MCF 10A (cell line): ENCODE measurements at places on chromosomes 5 and 9. TPM values are rescaled to one million over a fixed set of nuclear protein-coding genes. Genes with fewer than 3 reads are reported as not detected.
A peak's percentile ranks its signal among the peaks of the same experiment; 100 is the strongest.

The NEURL1B gene
- total RNA-seq, result 4.8 and 7.6 TPM in 2 replicates

The FLT4 gene
- total RNA-seq, result not detected in 2 replicates

The CDK7 gene
- 43.7 and 48.5 TPM in 2 replicates for total RNA-seq

The SYK gene
- 5.9 and 6.7 TPM in 2 replicates for total RNA-seq

The IFNA2 gene
- total RNA-seq, result not detected in 2 replicates

The CDH6 gene
- total RNA-seq, result not detected in 2 replicates

- peak; percentile 94 for DNase-seq
These were observed at the start of gene ADAMTS6 for GRCh38 chr5:65481635-65482295. ADAMTS6 (minus strand) TSS chr5:65481920; CDS start chr5:65473673, 8,247 bp downstream.

DNA sequence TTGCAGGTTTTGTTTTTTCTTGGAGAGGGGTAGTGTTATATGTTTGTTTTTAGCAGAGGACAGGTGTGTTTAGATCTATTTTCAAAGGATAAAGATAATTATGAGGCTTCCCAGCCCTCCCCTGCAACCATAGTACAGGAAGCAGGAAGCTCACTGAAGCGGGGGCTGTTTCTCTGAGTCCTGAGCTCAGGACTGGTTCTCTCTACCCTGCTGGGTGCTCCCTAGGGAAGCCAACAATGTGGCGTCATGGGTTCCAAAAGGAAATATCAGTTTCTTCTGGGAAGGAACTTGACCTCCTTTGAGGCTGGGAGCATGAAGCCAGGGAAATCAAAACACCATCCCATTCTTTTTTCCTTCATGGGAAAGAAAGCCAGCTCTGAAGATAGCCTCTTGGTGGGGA, 62.2 kb downstream of the RAD23B start:
- no peak for DNase-seq

DNA sequence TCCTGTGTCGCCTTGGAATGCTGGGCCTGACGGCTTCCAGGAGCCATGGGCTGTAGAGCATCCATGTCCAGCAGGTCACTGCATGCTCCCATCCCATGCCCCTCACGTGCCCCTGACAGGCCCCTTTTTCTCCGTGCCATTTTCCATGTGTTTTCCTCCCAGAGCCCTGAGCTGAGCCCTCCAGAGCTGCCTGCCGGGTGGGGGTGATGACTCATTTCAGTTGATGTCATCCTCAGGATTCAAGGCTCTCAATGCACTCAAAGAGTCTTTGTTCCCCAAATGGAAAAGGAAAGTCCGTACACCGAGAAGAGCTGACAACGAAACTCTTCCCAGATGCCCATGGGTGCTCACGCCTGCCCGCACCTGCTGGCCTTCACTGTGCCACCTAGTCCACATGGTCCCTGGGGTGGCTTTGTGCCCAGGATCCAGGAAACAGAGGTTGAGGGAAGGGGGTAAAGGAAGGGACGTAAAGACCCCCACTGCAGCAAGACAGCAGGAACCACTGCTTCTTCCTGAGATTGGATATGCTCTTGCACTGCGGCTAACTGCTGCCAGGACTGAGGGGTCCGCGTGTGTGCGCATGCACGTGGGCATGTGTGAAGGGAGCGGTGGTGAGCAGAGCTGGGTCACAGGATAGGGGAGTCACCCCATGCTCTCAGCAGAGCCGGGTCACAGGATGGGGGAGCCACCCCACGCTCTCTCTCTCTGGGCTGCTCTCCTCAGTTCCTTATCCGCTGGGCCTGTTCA, 27.6 kb downstream of the COL15A1 start:
- no peak for DNase-seq

DNA sequence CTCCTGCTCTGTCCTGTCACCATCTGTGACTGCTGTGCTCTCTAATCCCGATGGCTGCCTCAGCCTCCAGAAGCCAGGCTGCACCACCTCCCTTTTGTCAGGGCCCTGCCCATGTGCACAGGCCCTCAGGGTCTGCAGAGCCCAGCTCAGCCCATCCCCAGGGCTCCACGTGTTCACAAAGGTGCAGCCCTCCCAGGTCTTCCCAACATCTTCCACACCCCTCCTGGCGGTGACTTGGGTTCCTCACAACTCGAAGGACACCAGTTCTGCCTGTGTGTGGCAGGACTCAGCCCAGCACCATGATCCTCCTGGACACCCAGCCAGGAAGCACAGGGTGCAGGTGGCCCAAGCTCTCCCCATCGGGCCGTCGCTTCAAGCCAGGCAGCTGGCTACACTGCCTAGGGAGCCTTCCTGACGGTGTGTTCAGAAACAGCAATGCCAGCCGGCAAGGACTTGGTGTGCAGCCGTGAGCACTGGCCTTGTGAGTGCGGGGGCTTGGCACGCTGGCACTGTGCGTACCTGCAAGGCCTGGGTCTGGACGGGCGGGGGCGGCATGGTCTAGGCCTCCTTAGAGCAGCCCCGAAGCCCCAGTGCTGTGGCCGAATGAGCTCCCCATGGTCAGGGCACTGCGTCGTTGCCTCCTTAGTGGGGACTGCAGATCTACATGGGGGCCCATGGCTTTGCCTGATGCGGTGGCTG, 96.1 kb downstream of the MRPL36 start:
- DNase-seq, result no peak

DNA sequence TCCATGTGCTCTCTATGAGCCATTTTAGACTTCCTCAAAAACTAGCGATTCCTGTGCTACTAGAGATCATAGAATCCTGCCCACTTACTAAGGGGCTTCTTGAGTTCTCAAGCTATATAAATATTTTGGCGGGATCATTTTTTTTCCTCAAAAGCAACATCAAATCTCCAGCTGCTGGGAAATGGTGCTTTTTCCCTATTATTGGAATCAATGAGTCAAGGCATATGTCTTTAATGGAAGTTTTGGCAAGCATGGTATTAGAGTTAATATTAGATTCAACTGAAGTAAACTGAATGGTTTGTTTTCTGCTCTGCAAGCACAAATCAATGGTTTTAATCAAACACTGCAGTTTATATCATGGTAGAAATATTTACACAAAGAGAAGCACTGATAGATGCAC, 369.9 kb upstream of the PTGER4 start:
- DNase-seq, result no peak

GRCh38 chr5:93186076-93186682, 394.8 kb downstream of the NR2F1-AS1 start:
- DNase-seq, result peak; percentile 40

- DNase-seq, result no peak
These were observed 1304.4 kb downstream of the MAT2B start for GRCh38 chr5:164809821-164810220.

- DNase-seq, result no peak
These were observed 419.9 kb upstream of the CDH9 start for GRCh38 chr5:27458287-27458686.

GRCh38 chr5:25484391-25484790, 839.6 kb upstream of the CDH10 start:
- DNase-seq, result no peak

DNA sequence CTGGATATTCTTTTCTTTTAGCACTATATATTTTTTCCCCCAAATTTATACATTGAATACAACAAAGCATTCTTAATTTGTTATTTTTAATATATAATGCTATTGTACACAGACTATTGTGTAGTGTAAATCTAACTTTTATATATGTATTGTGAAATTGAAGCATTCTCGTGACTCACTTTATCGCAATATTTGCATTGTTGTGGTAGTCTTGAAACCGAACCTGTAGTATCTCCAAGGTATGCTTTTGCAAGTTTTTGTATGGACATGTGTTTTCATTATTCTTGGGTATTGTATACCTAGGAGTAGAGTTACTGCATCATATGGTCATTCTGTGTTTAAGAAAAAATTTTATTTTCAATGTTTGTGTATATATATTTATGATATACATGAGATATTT, 49.6 kb downstream of the NSD1 start:
- peak; percentile 58 for DNase-seq

DNA sequence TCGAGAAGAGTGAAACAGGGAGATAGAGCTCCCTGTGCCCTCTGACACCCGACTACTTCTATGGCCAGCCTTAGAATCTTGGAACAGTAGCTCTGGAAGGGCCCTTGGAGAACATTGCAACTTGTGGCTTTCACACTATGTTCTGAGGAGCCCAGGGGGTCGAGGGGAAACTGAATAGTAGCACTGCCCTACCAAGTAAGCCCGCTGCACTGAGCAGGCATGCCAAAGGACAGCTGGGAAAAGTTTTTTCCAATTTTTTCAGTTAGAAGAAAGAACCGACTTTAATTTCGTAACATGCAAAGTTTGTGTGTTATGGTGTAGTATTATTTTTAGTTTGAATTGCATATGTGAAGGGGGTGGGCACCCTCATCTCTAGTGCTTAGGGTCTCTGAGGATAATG, 10.9 kb downstream of the SMIM3 start:
- no peak for DNase-seq

DNA sequence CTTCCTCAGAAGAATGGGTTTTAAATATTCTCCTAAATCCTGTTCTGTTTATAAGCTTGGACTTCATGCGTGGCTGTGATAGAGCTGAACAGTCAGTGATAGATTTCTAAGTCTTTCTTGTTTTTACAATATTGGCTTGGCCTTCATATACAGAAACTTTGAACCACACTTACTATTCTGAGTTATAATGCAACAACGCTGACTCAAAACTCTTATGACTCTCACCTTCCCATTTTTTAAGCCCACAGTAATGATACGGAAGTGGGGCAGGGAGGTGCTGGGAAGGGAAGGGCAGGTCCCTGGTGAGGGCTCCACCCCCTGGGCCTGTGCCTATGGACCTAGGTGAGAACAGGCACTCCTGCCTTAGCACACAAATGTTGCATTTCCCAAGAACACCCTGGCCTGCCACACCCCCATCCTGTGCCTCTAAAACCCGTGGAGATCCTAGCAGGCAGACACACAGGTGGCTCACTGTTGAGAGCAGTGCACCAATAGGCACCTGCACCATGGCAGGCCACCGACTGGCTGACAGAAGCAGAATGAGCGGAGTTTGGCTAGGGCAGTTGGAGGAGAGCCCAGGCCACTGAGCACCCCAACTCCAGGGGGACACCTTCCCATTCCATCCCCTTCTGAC, 376.7 kb downstream of the GABRG2 start:
- no peak for DNase-seq

DNA sequence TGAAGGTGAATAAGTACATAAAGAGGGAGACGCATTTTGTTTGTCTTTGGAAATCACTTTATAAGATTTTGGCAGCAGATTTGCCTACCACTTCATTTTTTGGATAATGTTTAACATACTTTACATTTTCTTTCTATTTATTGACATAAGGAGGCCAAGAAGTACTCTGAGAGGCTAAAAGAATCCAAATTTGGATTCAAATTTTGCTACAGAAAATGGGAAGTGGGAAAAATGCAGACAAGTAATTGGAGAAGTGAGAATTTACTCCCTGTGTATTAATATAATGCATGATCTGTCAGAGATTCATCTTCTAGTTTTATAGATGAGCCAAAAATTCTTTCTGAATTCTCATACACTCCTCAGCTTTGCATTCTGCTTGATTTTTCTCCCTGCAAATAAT, 411.2 kb upstream of the CTNND2 start:
- no peak for DNase-seq

GRCh38 chr5:139949710-139950109, 93.4 kb downstream of the NRG2 start:
- no peak for DNase-seq

DNA sequence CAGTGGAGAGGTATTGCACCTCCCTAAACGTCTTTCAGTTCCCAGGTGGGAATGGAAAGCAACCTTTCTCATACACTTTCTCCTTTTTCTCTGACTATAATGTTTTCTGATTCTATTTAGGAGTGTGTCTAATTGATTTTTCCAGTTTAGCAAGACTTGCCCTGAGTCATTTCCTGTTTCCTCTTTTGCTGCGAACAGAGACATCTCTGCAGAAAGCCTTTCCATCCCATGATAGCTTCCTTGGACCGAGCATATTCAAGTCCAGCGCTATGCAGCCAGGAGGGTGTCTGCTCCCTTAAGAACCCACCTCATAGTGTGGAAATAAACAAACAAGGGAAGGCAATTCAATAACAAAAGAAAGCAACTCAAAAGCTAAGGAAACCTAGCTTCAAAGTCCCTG, 60.0 kb upstream of the CDH6 start:
- DNase-seq, result peak; percentile 52

GRCh38 chr9:72043576-72043975, 16.8 kb downstream of the C9orf57 start:
- DNase-seq, result no peak
